ENCODE measurements at places on chromosomes 5 and 9.
A peak's percentile ranks its signal among the peaks of the same experiment; 100 is the strongest.

DNA sequence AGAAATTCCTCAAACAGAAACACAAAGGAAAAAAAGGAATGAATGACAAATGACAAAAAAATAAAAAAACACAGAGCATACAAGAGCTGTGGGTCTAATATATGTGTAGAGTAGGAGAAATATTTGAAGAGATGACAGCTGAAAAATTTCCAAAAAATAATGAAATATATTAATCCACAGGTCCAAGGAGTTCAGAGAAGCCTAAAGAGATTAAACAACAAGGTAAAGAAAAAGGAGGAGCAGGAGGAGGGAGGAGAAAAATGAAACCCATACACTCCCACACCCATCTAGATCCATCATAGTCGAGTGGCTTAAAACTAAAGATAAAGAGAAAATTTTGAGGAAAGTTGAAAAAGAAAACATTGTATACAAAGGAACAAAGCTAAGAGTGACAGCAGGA lies 182.4 kb upstream of the MAP3K1 start:
- no peak for DNase-seq

- no peak for DNase-seq
These were observed 8.7 kb upstream of the RANBP6 start for GRCh38 chr9:6024035-6024554.

GRCh38 chr9:93682155-93682968 lies 106.0 kb downstream of the PHF2 start:
- DNase-seq, result no peak

DNA sequence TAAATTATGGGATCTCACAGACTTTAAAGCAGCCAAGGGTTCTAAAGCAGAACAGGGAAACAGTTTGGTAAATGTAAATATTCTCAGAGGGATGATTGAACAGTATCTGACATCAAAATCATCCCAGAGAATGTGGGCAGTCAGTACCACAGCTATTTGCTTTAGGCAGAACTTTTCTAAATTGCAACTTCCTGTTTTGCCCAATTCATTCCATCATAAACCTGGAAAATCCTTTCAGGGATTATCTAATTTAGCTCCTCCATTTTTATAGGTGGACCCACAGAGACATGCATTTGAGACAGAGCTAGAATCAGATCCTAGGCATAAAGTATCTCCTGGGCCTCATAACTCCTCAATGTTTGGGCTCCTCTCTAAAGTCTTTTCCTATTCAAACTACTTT lies 12.4 kb downstream of the NR6A1 start:
- no peak for DNase-seq

DNA sequence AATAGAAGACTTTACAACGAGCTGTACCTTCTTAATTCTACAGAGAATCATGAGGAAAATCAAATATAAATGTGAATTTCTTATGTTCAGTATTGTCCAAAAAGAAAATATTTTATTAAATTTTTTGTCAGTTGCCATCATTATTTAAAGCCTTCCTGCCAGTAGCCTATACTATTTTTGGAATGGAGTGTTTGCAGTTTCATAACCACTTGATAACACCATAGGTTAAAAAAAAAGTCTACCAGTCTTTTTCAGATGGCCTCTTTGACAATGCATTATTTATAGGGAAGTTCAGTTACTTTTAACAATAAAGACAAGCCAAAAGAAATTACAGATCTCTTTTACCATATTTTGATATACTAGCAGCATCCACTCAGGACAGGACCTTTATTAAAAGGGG lies 80.3 kb upstream of the CCDC152 start:
- DNase-seq, result no peak

DNA sequence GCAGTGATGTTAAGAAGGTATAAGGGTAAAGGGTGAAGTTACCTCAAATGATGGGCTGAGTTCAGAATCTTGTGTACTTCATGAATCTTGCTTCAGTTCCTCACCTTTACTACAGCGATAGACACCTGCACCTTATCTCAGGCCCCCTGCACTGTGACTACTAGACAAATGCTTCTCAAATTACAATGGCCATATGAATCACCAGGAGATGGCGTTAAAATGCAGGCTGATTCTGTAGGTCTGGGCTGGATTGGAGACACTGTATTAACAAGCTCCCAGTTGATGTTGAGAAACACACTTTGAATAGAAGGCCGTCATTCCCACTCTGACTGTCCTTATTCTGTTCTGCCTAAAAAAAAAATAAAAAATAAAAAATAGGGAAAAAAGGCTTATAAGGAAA lies 29.8 kb downstream of the TARS1 start:
- peak; percentile 11 for DNase-seq

GRCh38 chr5:111379391-111379816 lies 132.9 kb downstream of the STARD4 start:
- DNase-seq, result no peak

DNA sequence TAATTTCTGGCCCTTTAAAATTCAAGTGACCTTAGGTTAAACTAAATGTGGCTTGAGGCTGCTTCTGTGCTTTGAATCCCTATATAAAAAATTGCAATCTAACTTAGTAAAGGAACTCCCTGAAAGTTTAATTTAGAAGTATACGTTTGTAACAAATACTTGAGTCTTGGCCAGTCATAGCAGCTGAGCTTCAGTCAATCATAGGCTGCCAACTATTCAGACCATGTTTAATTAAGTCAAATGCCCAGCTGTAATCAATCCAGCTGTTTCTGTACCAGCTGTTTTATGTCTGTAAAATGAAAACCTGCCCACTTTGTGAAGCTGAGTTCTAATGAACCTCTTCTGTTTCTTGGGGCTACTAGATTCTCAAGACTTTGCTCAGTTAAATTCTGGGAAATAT lies 760.1 kb downstream of the MAT2B start:
- no peak for DNase-seq

GRCh38 chr9:128107468-128108268 lies 19.9 kb downstream of the PTGES2 start:
- DNase-seq, result no peak

DNA sequence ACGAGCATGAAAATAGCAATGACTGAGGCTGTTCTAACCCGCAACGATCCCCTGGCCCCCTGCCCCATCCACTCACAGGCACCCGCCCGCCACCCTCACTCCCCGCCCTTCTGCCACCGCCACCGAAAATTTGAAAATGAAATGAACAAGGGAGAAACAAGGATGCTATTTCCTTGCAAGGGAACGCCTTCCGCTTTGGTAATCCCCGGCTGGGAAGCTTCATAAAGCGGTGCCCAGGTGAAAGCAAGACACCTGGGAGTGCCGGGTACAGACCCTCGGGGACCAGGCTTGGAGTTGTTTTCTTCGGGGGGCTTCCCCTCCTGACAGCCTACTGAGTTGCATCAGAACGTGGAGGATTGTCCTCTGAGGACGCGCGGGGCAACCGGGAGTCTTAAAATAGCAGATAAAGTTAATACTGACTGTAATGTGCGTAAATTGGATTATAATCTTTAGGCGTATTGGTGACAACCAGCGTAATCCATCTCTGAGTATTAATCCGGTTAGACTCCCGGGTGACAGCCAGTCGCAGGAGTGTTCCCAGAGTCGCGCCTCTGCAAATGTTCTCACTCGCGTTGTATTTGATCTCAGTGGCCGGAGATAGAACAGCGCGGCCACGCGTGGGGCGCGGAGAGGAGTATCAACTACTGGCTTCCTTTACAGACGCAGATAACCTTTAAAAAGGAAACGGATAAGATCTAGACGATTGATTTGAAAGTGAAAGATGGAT lies 885 bp upstream of the MLLT3 start:
- no peak for DNase-seq

DNA sequence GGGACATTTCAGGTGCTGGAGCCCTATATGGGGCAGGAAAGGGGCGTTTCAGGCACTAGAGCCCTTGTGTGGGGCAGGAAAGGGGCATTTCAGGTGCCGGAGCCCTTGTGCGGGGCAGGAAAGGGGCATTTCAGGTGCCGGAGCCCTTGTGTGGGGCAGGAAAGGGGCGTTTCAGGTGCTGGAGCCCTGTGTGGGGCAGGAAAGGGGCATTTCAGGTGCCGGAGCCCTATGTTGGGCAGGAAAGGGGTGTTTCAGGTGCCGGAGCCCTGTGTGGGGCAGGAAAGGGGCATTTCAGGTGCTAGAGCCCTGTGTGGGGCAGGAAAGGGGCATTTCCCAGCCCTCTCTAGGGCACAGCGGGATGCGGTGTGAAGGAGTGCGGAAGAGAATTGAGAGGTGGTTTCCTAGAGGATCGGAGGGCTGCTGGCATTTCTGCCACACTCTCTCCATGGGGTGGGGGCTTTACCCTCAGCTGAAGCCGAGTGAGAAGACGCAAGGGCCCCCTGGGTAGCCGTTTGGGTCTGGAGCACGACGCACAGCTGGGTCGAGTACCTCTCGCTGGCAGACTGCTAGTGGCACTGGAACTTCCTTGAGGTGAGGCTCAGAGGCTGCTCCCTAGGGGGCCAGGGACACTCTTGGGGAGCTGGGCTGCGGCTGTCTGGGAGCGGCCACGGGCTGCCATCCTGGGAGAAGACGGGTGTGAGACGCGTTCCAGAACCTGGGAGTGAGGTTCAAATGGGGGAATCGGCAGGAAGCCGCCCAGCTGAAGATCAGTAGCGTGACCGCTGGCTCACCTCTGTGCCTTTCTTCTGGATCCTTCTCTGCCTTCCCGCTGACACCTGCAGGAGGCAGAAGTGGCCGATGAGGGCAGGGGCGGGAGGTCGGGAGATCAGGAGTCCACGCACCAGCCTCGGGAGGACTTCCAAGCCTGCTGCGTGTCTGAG lies 122.6 kb upstream of the IRX4 start:
- no peak for DNase-seq

DNA sequence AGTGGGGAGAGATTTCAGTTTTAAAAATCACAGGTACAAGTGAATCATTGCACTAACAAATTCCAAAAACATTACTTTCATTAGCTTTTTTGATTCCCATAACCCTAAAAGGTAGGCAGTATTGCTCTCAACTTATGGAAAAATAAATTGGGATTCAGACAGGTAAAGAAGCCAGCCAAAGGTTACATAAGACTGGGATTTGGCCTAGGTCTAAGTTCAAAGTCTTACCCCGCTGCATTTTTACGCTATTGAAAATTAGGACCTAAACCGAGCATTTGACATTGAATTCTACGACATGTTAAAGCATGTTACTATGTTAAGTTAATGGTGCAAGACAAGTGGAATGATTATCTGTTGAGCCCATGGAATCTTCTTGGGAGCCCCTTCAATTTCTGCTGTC lies 89.6 kb downstream of the ENC1 start:
- no peak for DNase-seq

GRCh38 chr9:33223696-33224095 lies 16.3 kb upstream of the SPINK4 start:
- DNase-seq, result no peak

DNA sequence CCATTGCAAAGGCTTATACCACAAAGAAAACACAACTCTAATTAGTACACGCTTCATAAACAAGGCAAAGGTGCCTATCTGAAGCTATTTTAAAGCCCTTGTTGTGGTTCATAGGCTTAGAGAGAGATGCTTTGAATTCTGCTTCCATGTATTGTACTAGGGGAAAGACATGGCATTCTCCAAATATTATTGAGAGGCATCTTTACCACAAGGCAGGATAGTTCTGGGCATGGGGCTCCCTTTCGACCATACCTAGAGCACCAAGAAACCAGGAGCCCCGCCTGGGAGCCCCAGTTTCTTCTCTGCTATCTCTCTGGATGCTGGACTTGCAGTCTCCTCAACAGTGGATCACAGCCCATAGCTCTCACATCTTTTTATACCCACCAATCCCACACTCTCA lies 93.7 kb downstream of the NFIB start:
- DNase-seq, result no peak

DNA sequence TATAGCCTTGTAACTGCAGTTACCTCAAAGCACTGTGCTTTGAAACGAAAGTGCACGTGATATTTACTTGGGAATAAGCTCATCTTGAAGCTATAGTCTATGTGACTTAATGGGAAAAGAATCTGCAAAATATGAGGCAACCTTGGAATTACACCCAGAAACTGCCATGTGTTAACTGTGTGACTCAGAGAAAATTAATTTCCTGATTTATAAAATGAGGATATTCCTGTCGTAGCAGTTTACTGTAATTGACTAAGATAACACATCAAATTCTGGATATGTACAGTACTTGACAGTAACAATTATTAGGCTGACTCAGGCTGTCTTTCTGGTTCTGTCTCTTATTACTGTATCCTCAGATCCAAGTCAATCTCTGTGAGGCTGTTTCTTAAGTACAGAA lies 1079.9 kb upstream of the ACO1 start:
- no peak for DNase-seq

DNA sequence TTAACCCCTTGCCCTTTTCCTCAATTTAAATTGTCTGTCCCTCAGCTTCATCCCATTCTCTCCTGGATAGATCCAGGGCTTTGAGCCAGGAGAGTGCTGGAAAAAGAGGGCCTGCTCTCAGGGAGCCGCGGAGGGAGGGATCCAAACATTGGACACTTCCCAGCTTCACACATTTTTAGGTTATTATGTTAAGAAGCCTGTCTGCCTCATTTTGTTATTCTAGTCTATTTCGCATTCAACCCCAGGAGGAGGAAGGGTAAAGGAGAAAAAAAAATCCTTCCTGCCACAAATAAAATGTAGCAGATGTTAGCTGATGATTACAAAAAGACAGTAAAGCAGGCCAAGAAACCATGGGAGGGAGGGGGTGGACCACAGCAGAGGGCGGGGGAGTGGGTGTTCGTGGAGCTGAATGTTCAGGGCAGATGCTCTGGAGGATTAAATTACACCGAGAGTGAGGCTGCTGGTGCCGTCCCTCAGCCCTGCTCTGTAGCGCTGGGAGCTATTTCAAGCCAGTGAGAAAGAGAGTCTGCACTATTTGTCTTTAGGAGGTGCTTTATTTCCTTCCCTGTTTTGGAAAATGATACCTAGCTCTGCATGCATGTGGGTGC lies 60.6 kb upstream of the ZFR start:
- no peak for DNase-seq

DNA sequence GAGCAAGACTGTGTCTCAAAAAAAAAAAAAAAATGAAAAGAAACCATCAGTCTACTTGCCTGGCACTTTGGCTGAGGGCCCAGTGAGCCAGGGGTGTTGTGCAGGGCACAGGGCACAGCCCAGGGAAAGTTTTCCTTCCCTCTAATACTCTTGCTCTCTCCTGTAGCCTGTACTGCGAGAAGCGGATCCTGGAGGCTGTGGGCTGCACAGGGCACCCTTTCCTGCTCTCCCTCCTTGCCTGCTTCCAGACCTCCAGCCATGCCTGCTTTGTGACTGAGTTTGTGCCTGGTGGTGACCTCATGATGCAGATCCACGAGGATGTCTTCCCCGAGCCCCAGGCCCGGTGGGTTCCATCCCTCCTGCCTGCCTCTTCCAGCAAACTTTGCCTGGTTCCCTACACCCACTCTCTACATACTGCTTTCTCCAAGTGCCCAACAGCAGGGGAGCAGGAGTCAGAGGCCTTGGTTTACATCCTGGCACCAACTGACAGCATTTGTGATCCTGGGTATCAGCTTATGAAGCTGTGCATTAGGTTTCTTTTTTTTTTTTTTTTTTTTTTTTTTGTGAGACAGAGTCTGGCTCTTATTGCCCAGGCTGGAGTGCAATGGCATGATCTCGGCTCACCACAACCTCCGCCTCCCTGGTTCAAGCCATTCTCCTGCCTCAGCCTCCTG lies 7.2 kb downstream of the ZDHHC12 start:
- DNase-seq, result no peak

- DNase-seq, result no peak
These were observed 239.6 kb downstream of the KDM4C start for GRCh38 chr9:6997330-6997729.
